Temporal lobe (tissue), 4 donors: ENCODE measurements at places on chromosomes 6 and 20. TPM values are rescaled to one million over a fixed set of nuclear protein-coding genes. Genes with fewer than 3 reads are reported as not detected.

FAM162B gene
- total RNA-seq, result 1.2 TPM

ELOVL5 gene
- total RNA-seq, result 48.2 TPM

HRH3 gene
- total RNA-seq, result 0.49 TPM

GGTLC1 gene
- total RNA-seq, result not detected

RNASET2 gene
- 17.7 TPM for total RNA-seq

PI3 gene
- total RNA-seq, result not detected

ABHD16B gene
- total RNA-seq, result not detected

RWDD2A gene
- total RNA-seq, result 10.3 TPM

LY6G6C gene
- 0.25 TPM for total RNA-seq

NKAIN4 gene
- total RNA-seq, result 9.6 TPM

F13A1 gene
- total RNA-seq, result 3.2 TPM

POFUT1 gene
- 13.8 TPM for total RNA-seq

ADAM33 gene
- total RNA-seq, result 2.0 TPM

LINC00237 gene
- 2.7 TPM for total RNA-seq

NRSN1 gene
- 28.8 TPM for total RNA-seq

ZGPAT gene
- total RNA-seq, result 7.6 TPM
